ENCODE measurements at places on chromosomes 3 and 15. TPM values are rescaled to one million over a fixed set of nuclear protein-coding genes. Genes with fewer than 3 reads are reported as not detected.

Gene SMCO1
- not detected for total RNA-seq

Gene ZNF502
- 1.8 TPM for total RNA-seq

DNA sequence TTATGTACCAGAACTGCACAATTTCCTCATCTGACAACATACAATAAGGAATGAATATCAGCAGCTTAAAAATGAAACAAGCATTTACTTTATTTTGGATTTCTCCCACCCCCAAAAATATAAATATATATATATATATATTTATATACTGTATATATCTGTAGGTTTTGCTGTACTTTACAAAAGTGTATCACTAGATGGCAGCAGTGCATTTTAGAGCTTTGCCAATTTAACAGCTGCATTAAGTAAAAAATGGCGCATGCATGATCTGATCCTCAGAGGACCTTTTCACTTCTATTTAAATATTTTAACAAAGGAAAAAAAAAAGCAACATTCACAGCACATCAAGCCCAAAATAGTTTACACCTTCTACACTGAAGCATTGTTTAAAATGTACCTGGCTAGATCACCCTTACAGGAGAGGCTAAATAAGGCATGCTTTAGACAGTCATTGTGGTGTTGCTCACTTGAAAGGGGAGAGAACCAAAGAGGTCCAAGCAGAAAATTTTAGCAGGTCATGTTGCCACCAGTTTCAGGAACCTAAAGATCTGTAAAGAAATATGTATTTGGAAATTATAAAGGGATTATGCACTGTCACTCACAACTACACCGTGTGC, 72.6 kb downstream of the NPTN start:
- DNase-seq: peak; percentile 26

GRCh38 chr3:177615015-177615414, 417.7 kb upstream of the TBL1XR1 start:
- DNase-seq: peak; percentile 85

Gene LYZL4
- total RNA-seq: not detected

Gene CCR1
- total RNA-seq: 0.87 TPM

GRCh38 chr15:68278595-68279405, 1.3 kb downstream of the FEM1B start:
- DNase-seq: no peak

DNA sequence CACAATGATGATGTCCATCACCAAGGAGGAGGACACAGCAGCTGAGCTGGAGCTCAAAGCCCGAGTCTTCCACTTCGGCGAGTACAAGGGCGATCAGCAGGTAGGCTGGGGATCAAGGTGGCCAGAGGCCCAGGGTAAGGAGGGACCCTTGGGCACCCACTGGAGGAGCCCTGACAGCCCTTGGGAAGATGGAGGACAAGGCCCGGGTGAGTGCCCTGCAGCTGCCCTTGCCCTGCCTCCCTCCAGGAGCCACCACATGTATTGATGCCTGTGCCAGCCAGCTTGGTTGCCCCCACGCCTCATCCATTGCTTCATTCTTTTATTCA, 38.4 kb downstream of the CFAP100 start:
- no peak for DNase-seq

- no peak for DNase-seq
Measured at GRCh38 chr15:84653584-84653909, 536 bp downstream of the WDR73 start.

- peak; percentile 85 for DNase-seq
Measured at GRCh38 chr3:132721479-132722164, 587 bp downstream of the NPHP3 start.

Gene RASGRP1
- 9.0 TPM for total RNA-seq

Gene ST6GAL1
- 14.4 TPM for total RNA-seq

GRCh38 chr3:196215493-196216020, 777 bp upstream of the SLC51A start:
- no peak for DNase-seq

DNA sequence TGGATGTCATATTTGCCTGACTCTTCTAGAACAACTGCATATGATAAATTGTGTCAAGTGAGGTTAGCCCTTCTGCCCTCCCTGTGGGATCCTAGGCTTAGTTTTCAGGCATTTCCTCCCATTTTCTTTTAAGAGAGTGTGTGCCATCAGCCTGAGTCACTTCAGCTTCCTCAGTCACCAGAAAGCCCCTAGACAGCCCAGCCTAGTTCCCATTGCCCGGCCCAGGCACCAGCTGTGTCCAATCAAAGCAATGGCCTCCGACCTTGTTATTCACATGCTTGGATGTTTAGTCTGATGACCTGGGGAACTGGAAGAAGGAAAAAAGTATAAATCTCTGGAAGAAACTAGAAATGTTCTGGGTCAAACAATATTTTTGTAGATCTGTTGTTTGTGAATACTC, 221.9 kb upstream of the LRIG1 start:
- DNase-seq: no peak

DNA sequence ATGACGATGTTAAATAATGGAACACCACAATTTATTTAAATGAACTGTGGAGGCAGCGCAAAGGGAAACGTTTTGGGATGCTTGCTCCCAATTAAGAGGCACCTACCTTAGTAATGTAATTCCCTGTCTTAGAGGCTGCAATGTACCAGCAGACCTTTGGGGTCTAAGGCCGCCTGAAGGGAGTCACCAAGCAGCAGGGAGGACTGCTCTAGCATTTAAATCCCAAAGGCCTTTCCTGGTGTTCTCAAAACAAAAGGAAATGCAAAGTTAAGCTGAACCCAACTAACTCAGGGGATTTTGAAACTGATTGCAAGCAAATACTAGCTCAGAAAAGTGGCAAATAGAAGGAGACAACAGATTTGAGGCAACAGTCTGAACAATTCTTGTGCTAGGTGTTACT, 510.8 kb downstream of the GABRG3 start:
- DNase-seq: no peak

- DNase-seq: no peak
Measured at GRCh38 chr15:93196135-93196670, 107.2 kb upstream of the RGMA start.

Gene TM4SF4
- 257 TPM for total RNA-seq

Gene CADPS
- 0.54 TPM for total RNA-seq

DNA sequence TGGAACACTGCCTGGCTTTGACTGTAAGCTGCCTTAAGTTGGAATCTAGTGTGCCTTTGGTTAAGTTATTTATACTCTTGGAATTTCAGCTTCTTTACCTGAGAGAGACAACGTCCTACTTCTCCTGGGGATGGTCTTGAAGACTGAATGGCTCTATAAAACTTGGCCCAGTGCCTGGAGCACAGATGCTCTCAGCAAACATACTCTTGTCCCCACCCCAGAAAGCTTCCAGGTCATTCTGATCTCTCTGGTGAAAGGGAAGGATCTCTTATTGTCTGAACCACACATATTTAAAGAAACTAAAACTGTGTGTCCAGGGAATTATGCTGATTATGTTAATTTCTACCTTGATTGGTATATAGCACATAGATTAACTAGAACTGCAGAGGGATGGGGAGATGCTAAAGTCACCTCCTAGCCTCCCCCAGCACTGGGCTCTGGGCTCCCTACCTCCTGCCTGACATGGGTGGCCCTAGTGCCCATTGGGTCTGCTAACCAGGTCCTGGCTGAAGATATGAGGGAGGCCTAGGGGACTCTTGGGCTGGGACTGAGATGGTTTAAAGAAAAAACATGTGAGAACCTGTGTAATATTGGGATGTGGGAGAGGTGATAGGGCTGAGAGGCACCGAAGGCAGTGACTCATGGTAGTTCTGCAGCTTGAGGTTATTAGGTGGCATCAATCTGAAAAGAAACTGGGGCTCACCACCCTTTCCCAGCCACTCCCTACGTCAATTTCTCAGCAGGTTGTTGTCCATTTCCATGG, 171.0 kb downstream of the RPLP1 start:
- no peak for DNase-seq

- DNase-seq: peak; percentile 61
Measured at GRCh38 chr3:122668930-122669730, 11.5 kb upstream of the PARP14 start.

Gene IQCF5
- total RNA-seq: not detected

Gene LHFPL4
- not detected for total RNA-seq

Gene IGF2BP2
- total RNA-seq: 150 TPM

Gene PPM1L
- total RNA-seq: 18.4 TPM

DNA sequence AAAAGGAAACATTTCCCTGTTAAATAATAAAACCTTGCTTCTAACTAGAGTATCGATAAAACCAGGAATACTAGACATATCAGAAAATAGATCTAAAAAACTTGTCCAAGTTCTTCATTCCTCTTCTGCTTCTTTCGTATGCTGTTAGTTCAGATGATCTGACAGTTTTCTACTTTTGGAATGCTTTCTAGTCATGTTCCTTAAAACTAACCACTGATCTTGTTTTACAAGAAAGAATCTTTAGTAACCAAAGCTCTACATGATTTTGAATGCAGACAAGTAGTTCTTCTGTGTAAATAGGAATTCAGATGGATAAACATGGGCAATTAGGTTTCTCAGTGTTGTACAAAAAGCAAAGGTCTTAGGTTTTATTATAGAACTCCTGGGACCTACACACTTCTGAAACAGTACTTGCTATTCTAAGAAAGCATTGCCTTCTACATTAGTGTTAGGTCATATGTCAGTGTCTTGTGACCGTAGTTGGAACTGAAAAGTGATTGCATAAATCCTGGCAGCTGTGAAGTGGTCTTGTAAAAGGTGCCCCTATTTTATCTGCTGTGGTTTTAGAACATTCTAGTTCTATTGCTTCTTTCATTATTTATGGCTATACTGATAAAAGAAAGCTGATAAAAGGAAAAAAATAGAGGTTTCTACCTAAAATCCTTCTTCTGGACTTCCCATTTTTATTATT, 40.7 kb downstream of the SNRK start:
- DNase-seq: no peak

DNA sequence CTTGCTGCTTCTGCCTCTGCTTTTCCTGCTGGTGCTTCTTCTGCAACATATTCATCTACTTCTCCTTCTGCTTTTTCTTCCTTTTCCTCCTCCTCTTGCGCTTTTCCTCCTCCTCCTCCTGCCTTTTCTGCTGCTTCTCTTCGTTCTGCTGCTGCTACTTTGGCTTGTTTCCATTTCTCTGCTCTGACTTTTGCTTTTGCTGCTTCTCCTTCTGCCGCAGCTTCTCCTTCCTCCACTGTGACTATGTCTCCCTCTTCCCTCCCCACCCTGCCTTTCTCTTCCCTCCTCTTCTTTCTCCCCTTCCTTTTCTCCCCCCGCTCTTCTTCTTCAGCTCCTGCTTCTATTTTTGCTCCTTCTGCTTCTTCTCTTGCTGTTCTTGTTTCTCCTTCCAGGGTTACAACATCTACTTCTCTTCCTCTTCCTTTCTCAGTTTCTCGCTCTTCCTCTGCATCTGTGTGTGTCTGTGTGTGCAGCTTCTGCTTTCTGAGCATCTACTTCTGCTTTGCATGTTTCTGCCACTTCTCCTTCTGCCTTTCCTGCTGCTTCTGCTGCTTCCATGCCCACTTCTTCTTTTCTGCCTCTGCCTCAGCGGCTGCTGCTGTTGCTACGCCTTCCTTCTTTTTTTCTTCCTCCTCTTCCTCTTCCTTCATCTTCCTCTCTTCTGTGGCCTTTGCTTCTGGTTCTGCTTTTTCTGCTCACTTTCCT, 51.4 kb downstream of the FAM43A start:
- DNase-seq: no peak

DNA sequence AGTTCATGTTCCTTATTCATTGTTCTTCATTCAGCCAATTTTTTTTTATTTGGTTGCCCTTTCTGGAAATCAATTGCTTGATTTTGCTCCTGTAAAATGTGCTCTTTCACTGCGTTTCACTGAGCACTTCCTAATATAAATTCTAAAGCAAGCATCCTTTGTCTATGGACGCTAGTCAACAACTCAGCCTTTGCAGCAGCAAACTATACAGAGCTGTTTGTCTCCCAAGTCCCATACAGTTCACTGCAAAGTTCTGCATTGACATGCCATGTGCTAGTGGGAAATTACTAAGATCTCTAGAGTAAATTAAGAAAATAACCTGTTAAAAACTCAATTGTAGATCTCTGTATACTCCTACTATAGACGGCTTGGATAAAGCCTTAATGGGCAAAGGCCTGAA, 130.1 kb upstream of the BHLHE40 start:
- no peak for DNase-seq

Gene PLSCR2
- total RNA-seq: 2.9 TPM

GRCh38 chr3:138511945-138512344, 77.5 kb downstream of the ESYT3 start:
- no peak for DNase-seq

Gene ACTC1
- total RNA-seq: not detected

GRCh38 chr3:8355346-8355745, 146.3 kb upstream of the LMCD1 start:
- no peak for DNase-seq

Gene XCR1
- not detected for total RNA-seq

GRCh38 chr3:191682961-191683360, 222.0 kb downstream of the PYDC2 start:
- DNase-seq: no peak

- DNase-seq: no peak
Measured at GRCh38 chr3:11495948-11496557, 147.7 kb downstream of the VGLL4 start.

Gene GOLGA6D
- 0.27 TPM for total RNA-seq

Gene FBN1
- total RNA-seq: 0.93 TPM

Gene GPR87
- total RNA-seq: 1.2 TPM

GRCh38 chr3:149455989-149456388, 18.5 kb upstream of the TM4SF4 start:
- no peak for DNase-seq

GRCh38 chr3:196604548-196604947, 34.9 kb upstream of the NRROS start:
- DNase-seq: peak; percentile 17

- peak; percentile 25 for DNase-seq
Measured at GRCh38 chr3:53159156-53160060, 1.6 kb upstream of the PRKCD start.

DNA sequence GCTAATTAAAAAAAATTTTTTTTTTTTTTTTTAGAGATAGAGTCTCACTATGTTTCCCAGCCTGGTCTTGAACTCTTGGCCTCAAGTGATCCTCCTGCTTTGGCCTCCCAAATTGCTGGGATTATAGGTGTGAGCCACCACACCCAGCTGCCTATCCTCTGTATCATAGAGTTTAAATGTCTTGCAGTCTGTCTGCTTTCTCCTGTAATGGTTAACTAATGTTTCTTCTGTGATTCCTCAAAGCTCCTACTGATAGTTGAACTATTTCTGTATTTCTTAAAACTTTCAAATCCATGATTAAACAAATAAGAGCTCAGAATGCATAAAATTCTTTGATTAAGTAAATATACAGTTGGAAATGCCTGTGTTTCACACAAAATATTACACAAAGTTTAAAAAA, 115.4 kb upstream of the TPM1 start:
- DNase-seq: no peak

GRCh38 chr3:122758877-122759560, 34.6 kb downstream of the HSPBAP1 start:
- no peak for DNase-seq
